ENCODE measurements at places on chromosomes 6 and 20.

GRCh38 chr6:166615059-166615770 lies 11.8 kb downstream of the RPS6KA2 start:
- no peak for DNase-seq

GRCh38 chr6:129236001-129236517 lies 353.1 kb downstream of the LAMA2 start:
- no peak for DNase-seq

- no peak for DNase-seq
These were observed 115.2 kb downstream of the CEBPB start for GRCh38 chr20:50305636-50306477.

GRCh38 chr6:70371454-70372105 lies 41.7 kb upstream of the FAM135A start:
- DNase-seq = no peak

DNA sequence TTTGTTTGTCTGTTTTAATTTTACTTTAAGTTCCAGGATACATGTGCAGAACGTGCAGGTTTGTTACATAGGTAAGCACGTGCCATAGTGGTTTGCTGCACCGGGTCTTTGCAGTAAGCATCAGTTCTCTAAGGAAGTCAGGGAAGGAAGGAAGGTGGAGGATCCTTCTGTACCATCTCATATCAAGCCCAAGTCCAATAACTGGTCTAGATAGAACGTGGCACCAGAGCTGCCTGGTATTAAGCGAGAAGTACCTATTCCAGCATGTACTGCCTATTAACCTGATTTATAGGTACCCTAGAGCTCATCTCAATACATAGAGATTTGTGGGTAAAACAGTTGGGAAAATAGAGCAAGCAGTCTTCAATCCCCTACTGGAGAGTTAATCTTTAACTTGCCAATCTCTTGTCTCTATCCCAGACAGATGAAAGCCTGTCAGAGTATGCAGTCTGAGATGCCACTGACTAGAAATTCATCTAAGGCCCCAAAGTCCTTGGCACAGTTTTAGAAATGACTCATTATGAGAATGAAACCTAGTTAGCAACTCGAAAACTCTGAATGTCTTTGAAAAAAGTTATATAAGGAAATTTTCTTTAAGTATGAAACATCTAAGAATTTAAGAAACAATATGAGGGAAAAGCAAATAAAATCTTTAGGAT lies 144.9 kb downstream of the TFAP2A start:
- no peak for DNase-seq

GRCh38 chr6:30042914-30043313 lies 18.2 kb upstream of the POLR1H start:
- DNase-seq = no peak

DNA sequence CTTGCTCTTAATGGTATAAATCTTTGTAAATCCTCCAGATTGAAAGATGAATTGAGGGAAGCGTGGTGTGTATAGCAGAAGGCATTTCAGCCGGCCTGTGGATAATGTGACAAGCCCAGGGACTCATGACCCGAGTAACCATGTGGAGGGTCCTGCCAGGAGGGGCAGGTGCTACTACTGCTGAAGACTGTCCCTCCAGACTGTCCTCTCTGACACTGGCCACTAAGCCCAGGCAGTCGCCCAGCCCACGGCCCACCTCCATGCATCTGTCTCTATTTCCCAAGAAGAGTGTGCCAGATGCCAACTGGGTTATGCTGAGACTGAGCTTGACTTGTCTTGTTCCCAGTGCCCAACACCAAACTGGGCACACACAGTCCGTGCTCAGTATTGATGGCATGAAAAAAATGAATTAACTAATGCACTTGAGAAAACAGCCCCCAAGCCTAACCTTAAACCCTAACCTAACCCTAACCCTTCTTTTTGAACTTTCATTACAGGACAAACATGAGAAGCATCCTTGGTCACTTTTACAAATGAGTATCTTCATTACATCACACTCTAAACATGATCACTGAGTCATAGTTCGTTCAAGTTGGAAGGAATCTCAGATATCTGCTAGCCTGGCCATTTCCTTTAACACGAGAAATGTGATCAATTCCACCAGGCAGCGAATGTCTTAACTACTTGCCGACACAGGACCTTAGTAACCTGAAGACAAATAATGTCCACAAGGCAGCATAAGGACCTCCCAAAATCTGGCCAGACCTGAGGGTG lies 182.2 kb upstream of the RREB1 start:
- DNase-seq = no peak

GRCh38 chr6:15458021-15458459 lies 204.8 kb downstream of the DTNBP1 start:
- DNase-seq = no peak

- DNase-seq = peak; percentile 96
These were observed 590 bp downstream of the HIVEP2 start for GRCh38 chr6:142944124-142945048.

- DNase-seq = no peak
These were observed 107.3 kb downstream of the TFAP2C start for GRCh38 chr20:56736285-56736857.

GRCh38 chr6:73471686-73472290 lies 10.3 kb downstream of the MTO1 start:
- no peak for DNase-seq

DNA sequence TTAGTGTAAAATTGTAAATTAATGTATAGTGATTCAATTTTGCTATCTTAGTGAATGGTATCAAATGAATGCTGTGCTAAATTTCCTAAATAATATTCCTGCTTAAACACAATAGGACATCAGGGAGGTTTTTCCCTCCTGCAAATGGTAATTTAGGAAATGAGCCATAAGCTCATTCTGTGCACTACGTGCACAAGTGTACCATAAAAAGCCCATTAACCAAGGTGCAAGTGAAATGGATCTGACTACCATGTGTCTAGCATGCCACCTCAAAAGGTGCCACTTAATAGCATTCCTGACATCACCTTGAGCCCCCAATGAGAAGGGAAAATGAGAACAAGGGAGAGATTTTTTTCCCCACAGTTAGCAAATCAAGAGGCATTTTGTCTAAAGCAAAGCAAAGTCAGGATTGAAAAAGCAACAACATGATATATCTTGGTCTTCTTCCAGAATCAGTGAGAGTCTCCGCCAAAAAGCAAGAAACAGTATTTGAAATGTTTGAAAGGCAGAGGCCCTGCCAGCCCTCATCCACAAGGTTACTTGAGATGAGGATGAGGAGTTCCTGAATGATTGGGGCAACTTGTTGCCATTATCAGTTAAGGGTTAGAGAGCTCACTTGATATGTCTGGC lies 334.2 kb upstream of the RSPO3 start:
- DNase-seq = no peak

DNA sequence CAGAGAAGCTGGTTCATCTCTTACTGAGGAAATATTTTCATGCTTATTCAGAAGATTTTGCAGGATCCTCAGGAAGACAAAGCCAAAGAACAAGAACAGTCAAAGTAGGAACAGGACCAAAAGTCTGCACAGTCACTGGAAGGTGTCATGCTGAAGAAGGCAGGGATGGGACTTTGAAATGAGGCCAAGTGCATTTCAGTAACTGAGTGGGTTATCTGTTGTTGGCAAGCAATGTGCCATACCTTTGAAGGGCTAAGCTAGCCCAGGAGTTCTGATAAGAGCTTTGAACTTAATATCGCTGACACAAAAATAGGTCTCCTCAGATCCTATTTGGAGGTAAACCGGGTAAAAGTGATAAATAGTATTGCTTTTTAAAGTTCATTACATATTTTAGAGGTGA lies 31.5 kb downstream of the SLC16A10 start:
- DNase-seq = no peak

DNA sequence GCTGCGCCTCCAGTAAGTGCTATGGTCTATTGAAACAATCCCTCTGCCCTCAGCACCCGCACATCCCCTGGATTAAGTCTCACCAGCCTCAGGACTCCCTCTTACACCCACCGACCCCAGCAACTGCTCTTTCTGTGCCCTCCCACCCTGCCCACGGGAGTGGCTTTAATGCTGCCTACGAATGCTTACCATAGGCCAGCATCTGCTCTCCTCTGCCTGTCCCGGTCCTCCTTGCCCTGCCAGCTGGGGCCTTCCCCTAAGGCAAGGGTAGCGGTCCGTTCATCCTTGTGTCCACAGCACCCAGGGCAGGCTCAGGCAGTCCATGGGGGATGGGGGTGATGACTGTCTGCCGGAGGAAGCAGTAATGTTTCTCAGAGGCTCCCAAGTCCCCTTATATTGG lies 4.1 kb downstream of the EBF4 start:
- DNase-seq = no peak

DNA sequence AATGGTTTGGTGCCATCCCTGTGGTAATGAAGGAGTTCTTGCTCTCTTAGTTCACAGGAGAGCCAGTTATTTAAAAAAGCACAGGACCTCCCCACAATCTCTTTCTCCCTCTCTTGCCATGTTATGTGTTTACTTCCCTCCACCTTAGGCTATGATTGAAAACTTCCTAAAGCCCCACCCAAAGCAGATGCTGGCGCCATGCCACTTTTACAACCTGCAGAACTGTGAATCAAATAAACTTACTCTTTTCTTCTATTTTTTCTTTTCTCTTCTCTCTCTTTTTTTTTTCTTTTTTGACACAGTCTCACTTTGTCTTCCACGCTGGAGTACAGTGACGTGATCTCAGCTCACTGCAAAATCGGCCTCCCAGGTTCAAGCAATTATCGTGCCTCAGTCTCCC lies 508.4 kb upstream of the EPHA7 start:
- DNase-seq = no peak

DNA sequence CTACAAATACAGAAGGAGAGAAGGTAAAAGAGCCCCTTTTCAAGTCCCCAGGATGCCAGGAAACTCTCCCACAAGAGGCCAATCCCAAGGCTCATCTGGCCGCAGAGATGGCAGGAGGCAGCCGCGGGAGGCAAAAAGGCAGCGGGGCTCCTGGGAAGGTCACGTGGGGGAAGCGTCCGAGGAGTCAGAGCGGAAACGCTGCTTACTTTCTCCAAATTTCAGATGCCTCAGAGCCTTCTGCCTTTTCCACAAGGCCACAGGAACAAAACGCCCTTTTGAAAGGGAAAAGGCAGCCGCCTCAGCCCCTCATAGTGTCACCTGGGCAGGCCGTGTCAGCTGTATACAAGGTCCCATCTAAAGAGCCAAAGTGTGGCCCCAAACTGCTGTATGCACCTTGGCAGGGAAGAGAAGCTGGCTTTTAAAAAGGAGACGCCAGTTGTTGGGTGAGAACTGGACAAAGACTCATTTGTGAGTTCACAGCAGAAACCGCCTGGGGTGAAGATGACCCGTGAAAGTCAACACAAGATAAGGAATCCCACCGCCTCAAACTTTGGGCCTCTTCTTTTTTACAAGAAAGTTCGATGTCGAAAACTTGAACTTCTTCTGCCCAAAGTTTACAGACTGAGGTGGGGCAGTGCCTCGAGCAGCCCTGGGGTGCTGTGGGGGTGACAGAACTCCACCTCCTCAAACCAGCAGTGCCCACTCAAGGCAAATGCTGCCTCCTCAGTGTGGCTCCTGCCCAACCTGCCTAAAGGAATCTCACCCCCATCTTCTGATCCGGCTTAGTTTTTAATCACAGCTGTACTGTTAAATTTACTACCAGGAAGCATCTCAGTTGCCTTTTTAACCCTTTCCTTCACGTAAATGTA lies 45.4 kb downstream of the EZR start:
- no peak for DNase-seq

GRCh38 chr6:27726619-27727023 lies 185.6 kb downstream of the OR2B2 start:
- DNase-seq = no peak

GRCh38 chr6:3868544-3868943 lies 19.4 kb downstream of the FAM50B start:
- DNase-seq = no peak

DNA sequence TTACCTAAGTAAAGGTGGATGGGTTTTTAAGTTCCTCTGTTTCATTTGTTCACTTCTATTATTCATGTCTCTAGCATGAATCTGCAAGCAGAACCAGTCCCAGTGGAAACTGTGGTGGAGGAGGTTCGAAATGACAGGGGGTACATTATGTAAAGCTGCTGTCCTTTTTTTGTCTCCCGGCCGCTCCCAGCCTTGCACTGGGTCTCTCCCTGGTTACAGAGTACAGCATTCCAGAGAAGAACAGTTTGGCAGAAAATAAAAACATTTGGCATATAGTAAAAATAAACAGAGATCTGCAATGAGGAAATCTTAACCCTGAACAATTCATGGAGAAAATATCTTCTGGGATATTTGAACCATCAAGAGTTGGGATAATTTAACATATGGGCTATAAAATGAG lies 34.6 kb upstream of the TAGAP start:
- no peak for DNase-seq

DNA sequence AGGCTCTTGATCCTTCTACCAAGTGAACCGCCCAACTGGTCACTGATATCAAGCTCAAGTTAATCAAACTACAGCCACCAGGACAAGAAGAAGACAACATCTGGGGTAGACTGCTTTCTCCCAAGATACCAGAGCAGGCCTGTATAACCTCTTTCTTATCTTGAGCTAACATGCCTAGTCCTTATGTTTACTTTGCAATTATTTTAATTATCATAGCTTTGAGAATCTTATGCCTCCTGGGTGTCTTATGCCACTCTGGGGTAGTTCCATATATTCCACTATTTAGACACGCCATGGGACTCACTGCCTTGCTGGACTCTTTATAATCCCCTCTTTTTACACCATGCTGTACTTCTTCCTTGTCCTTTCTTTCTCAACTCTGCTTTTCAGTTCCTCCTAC lies 41.5 kb upstream of the ECI2 start:
- DNase-seq = no peak

DNA sequence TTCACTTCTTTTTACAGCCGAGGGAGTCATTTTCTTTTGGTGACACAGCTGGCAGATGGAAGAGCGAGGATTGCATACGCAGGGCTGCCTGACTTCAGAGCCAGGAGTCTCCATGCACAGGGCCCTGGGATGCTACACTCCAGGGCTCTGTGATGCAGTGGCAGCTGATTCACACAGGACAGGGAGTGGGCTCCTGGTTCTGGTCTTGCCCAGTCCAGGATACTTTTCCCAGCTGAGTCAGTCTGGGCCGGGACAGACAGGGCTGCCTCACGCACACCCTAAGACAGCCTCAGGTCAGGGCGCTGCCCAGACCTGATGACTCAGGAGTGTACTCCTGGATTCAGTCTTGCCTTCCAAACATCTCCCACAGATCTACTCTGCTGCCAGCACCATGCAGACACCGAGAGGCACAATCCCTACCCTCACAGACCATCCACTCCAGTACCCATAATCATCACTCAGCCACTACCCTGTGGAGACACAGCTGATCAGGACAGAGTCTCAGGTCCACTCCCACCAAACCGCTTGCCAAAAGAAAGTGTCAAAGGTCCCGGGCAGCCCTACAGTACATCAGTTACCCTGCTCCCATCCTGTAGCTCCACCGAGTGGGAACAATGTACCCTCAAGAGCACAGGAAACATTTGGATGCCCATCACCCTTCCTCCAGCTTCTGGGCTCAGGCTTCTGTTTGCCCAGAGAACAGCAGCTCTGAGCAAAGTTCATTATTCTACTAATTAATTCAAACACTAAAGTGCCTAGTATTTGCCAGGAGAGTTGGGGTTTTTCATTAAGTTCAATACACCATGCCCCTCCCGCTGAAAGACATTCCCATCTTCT lies 11.5 kb downstream of the SDC4 start:
- DNase-seq = no peak

All from activated CD4-positive, alpha-beta T cell treated with anti-CD3 and anti-CD28 coated beads, Interleukin-2, amount 50 U/mL, for 4 hours (primary cell).